ENCODE measurements at places on chromosomes 4 and X.

DNA sequence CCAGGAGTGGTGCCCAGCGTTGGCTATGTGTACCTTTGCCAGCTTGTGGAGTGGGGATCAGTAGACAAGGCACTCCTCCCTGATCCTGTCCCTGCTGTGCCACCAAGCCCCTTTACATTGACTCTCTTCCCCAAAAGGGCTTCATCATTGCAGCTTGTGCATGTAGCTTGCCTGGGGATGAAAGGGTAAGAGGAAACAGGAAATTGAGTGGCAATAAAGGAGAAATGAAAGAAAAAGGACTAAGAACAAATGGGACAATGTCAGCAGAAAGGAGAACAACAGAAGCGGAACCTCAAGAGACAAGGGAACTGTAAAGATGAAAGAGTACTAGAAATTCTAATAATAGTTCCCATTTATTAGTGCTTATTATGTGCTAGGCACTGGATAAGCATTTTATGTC is 8.7 kb upstream of the IL13RA1 start:
- no peak for DNase-seq

GRCh38 chr4:150297861-150298474 is 219.7 kb downstream of the DCLK2 start:
- DNase-seq, result no peak

GRCh38 chr4:7182616-7183015 is 9.7 kb upstream of the SORCS2 start:
- DNase-seq, result no peak

- DNase-seq, result no peak
These were observed 810.1 kb downstream of the FAT4 start for GRCh38 chr4:126124818-126125217.

DNA sequence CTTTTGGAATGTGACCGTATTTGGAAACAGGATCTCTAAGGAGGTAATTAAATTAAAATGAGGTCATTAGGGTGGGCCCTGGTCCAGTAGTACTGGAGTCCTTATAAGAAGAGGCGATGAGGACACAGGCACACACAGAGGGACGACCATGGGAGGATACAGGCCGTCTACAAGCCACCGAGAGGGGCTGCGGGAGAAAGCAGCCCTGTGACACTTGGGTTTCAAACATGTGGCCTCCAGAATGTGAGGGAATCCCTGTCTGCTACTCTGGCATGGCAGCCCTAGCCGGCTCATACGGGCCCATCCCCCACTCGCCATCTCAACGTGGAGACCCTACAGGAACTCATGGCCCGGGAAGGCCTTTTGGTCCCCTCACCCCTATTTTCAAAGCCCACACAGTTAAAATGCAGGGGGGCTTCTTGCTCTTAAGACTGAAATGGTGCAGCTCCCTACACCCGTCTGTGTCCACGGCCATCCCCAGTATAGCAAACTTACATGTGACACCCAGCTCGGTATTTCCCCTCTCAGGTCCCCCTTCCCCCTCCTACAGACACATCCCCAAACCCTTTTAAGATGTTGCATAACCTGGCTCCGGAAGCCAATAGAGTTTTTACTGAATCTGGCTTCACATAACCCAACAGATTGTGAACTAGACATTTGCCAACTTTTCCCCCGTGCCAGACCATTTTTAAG is 124.1 kb upstream of the TBL1X start:
- DNase-seq, result no peak

- no peak for DNase-seq
These were observed 59.2 kb downstream of the SHROOM3 start for GRCh38 chr4:76494243-76494642.

DNA sequence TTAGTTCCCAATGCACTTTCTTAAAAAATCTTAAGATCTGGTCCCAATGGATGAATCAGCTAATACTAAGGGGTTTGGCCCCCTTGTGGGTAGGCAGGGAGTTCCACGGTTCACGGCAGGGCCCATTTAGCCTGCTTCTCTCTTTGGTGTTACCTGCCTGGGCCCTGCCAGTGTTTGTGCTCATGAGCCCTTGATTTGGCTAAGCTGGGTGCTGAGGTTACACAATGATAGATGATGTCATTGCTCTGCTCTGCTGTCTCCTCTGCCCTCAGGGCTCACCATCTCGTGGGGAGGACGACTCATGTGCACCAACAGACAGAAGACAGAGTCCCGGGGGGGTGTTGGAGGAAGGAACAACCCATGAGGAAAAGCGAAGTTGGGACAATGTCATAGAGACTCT is 24.4 kb downstream of the RTL5 start:
- DNase-seq, result no peak

DNA sequence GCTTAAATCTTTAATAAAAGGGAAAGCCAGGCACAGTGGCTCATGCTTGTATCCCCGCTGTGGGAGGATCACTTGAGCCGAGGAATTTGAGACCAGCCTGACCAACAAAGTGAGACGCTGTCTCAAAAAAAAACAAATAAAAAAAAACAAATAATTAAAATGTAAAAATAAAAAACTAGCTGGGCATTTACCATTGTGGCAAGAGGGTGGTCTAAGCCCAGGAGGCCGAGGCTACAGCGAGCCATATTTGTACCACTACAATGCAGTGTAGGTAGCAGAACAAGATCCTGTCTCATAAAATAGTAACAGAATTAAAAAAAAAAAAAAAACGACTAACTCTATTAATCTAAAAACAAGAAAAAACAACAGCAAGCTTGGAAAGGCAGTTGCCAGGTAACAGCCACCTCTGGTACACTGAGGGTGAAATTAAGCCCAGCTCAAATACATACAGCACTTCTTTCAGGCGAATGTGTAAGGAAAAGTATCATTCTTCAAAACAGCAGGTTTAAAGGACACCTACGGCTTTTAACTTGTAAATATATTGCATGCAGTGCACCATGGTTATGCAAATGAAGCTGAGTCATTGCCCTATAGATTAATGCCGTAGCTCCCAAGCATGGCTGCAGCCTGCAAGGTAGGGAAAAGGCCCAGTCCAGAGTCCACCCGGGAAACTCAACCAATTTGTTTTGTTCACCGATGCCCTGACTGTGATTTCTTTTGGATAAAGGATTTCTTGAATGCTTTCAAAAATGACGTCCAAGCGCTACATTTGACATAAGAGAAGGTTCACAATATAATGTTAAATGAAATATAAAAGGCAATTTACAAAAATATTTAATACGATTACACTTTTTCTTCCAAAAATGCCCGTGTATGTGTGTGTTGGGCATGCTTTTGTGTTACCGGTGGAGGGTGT is 14.5 kb upstream of the TXLNG start:
- no peak for DNase-seq

DNA sequence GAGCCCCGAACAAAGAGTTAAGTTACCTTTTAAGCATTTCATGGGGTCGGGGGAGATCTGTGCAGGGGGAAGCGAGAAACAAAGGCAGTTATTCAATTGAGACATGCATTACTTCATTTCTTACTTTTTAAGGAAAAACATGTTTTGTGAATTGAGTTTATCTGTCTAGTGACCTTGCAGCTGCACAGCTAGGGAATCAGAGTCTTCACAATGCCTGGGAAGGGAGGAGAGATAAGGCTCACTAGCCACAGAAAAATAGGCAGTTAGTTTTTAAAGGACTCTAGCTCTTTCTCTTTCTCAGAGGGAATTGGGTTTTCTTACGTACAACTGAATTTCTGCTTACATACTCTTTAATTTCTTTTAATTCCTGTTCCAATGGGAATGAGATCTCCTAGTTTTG is 26.2 kb upstream of the ZBTB33 start:
- DNase-seq, result no peak

DNA sequence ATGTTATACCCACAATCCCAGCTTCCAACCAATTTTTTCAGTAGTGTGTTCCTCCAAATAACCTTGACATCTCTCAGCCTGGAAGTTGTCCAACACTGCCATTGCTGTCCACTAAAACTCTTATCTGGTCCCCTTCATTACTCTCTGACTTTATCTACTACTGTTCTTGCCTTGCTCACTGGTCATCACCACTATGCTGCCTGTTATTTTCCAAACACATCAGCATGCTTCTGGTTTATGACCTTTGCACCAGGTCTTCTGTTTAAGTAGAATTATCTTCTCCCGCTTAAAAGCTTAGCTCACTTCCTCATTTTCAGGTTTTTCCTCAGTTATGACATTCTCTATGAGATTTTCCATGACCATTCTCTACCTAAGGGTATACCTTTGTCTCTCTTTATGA is 5.5 kb downstream of the ELMOD2 start:
- DNase-seq, result no peak

- DNase-seq, result no peak
These were observed 17.8 kb downstream of the PDCL2 start for GRCh38 chr4:55574252-55574651.

- DNase-seq, result no peak
These were observed 100.7 kb downstream of the SYNPO2 start for GRCh38 chr4:118989098-118990080.

- no peak for DNase-seq
These were observed 68.7 kb downstream of the NBDY start for GRCh38 chrX:56797574-56798338.

DNA sequence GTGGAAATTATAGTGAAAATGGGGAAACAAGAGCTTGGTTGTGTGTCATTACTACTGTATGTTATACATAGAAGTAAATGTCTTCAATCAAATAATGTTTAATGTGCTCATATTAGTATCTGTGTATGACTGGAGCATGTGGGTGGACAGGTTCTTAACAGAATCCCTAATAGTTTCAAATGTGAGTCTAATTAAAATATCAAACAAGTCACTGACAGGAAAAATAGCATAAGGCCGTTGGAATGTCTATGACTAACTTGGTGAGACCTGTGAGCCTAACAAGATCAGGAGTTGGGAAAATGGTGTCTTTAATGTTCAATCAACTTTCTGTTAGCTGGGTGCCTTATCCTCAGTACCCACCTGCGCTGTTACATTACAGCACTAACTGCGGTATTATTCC is 6.2 kb upstream of the CXCL3 start:
- no peak for DNase-seq

GRCh38 chr4:106370214-106370613 is 1.6 kb upstream of the GIMD1 start:
- no peak for DNase-seq

GRCh38 chr4:41009411-41009810 is 204.9 kb downstream of the APBB2 start:
- no peak for DNase-seq

- no peak for DNase-seq
These were observed 2.2 kb downstream of the TXLNG start for GRCh38 chrX:16788477-16788876.

GRCh38 chrX:4944767-4945166 is 1231.3 kb upstream of the PRKX start:
- DNase-seq, result no peak

GRCh38 chrX:16023790-16024734 is 99.3 kb upstream of the GRPR start:
- DNase-seq, result no peak

- no peak for DNase-seq
These were observed 196.3 kb upstream of the GATB start for GRCh38 chr4:151957153-151957552.

GRCh38 chr4:8023696-8024033 is 84.0 kb upstream of the AFAP1 start:
- DNase-seq, result no peak

DNA sequence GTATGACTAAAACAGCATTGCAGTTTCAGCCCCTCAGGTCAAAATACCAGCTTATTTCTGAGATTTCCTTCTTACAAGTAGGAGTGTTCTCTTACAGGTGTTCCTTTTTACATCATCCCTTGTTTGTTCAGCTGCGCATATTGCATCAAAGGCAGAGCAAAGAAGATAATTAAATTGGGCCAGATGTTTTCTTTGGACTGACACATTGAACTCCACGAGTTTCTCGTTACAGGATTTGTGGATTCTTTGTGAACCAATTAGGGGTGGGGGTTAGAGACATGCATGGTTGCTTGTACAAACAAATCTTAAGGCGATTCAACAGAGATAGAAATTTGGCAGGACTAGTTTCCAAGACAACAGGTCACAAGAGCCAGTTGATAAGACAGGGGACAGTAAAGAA is 95.7 kb downstream of the SPANXN4 start:
- no peak for DNase-seq

DNA sequence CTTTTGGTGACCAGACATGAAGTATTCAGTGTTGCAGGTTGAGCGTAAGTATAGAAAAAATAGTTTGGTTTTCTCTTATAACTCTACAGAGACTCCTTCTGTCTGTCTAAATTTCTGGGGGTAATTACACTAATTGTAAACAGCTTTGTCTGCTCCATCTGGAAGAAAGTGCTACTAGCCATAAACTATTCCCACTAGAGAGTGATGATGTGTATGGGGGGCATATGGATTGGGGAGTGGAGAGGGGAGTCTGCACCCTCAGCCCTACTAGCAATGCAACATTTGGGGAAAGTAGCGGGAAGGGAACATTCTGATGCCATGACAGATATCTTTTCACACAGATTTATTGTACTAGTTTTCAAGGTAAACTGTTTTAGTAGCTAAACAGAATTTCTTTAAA is 549.7 kb downstream of the TRIML1 start:
- no peak for DNase-seq

DNA sequence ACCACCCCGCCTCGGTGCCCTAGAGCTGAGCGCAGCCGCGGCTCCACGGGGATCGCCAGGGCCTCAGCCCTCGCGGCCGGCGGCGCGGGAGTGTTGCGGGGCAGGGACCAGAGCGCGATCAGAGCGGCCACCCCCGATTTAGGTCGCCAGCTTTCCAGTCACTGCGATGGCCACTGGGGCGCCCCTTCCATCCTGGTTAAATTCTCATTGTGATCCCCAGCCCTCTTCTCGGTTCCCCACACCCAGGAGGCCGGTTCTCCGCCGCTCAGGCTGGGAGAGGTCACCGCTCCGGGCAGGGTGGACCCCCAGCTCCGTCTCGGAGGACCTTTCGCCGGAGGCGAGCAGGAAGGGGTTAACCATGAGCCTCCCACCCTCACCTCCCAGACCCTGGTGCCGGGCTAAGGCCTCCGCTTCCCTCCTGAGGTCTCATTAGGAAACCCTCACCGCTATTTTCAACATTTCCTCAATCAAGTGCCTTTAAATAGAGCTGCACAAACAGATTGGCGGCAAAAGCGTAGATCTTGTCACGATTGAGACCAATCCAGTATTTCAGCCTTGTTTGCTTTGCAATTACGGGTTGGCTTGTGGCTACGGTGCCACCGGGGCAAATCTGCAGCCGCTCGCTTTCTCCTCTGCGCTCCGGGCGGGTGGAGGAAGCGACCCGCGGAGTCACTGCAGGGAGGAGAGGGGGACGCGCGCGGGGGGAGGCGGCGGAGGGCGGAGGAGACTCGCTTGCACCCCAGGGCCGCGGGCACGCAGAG is 8.3 kb upstream of the HAND2 start:
- DNase-seq, result no peak

All from activated CD4-positive, CD25-positive, alpha-beta regulatory T cell treated with anti-CD3 and anti-CD28 coated beads, Interleukin-2, amount 50 U/mL, for 16 hours (primary cell).